Activated effector memory CD4-positive, alpha-beta T cell treated with anti-CD3 and anti-CD28 coated beads, Interleukin-2, amount 50 U/mL, for 16 hours (primary cell): ENCODE measurements at places on chromosomes 5 and 9.

- DNase-seq, result no peak
These were observed 581.8 kb downstream of the TAF11L14 start for GRCh38 chr5:18216016-18216415.

DNA sequence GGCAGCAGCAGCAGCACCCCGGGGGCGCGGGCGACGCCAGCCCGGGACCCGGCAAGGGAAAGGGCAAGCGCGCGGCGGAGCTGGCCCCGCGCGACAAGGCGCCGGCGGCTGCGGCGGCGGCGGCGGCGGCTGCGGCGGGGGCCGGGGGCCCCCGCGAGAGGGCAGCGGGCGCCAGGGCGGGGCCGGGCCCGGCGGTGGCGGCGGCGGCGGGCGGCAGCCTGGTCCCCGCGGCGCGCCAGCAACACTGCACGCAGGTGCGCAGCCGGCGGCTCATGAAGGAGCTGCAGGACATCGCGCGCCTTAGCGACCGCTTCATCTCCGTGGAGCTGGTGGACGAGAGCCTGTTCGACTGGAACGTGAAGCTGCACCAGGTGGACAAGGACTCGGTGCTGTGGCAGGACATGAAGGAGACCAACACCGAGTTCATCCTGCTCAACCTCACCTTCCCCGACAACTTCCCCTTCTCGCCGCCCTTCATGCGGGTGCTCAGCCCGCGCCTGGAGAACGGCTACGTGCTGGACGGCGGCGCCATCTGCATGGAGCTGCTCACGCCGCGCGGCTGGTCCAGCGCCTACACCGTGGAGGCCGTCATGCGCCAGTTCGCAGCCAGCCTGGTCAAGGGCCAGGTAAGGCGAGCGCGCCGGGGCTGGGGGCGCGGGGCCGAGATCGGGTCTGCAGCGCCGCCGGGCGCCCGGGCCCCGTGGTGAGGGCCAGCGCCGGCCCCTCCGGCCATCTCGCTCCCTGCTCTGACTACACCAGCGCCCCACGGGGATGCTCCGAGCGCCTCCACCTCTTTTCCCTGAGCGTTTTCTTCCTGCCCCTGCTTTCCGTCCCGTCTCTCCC is at the start of gene UBE2QL1:
Gene UBE2QL1, plus strand, starts transcription at position 238 of the 843 bp plus-strand sequence. Its CDS starts 35 bp downstream, at position 273.
- no peak for DNase-seq

GRCh38 chr9:116928884-116929283 is 241.8 kb downstream of the TRIM32 start:
- no peak for DNase-seq

- DNase-seq, result no peak
These were observed 125.4 kb downstream of the CDC42SE2 start for GRCh38 chr5:131389096-131389868.

DNA sequence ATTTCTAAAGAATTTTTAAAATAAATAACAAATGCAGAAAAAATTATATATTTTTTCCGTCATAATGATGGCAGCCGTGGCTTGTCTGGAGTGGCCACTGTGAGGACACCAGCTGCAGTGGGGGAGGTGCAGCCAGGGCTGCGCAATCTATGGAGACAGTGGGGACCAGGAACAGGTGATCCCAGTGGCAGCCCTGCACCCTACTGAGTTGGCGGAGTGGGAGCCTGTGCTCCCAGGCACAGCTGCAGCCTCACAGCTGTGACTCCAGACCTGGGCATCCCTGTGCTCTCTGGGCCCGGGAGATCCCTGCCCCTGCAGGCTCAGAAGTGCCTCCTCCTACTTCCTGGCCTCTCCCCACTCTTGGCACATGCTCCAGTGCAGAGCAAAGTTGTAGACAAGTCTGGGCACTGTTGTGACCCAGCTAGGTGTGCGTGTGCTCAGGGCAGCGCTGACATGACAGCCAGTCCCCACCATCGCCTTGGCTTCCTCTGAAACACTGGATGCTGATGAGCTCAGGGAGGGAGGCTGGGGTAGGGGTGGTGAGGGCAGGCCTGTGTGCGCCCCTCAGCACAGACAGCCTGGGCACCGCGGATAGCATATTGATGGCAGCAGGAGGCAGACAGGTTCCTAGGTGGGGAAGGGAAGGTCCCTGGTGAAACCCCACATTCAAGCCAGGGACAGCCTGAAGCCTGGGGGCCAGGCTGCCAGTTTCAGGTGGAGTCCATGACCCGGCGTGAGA is 96.0 kb upstream of the PRR16 start:
- no peak for DNase-seq

DNA sequence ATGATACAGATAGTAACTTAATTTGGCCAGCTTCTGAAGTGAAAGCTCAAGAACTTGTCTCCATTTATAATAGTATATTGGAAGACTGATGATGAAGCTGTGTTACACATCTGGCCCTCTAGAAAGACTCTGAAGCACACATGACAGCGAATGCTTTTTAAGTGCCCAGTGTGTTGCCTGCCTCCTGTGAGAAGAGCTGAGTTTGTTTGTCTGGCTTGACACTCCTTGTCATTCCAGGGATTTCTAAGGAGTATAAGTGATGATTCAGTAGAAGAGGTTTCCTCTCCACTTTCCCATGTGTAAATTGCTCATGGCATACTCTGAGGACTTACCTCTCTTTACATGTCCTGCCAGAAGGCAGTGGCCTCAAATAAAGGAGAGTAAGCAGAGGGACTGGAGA is 30.4 kb upstream of the LRRTM2 start:
- DNase-seq, result no peak

DNA sequence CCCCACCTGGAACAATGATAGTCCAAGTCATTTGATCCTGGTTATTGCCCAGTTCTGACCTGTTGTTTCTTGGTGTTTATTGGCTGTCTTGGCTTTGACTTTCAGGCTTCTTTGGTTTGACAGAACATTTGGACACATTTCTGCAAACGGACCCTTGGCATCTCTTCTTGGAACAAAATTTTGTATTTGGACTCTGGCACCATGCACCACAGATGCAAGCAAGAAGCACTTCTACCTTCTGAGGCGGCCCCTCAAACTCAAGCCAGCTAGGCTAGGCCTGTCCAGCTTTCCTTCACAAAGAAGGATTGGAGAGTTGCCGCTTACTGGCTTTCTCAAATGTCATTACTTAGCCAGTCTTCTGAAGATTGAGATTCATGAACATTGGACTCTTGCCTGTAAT is 23.1 kb upstream of the FGF10 start:
- DNase-seq, result no peak

GRCh38 chr5:138064526-138064925 is 19.3 kb upstream of the WNT8A start:
- DNase-seq, result no peak

GRCh38 chr9:82234160-82234943 is 245.8 kb downstream of the SPATA31D1 start:
- DNase-seq, result no peak

DNA sequence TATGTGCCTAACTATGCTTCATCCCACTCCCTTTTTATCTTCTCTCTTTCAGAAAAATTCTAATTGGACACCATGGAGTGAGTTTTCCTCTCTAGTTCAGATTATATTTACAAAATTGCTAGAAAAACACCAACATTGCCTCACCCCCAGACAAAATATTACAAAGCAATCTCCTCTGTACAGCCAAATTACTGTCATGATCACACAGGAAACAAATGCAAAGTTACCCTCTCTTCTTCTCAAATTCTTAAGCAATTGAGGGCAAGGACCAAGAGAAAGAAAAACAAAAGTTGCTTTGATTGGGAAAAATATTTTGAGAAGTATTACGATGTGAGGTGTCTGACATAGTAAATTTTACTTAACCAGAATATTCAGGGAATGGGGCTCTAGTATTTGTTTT is 30.8 kb upstream of the ABCA1 start:
- DNase-seq, result no peak

GRCh38 chr5:53930457-53930856 is 370.0 kb downstream of the NDUFS4 start:
- no peak for DNase-seq

GRCh38 chr5:82403026-82403425 is 124.9 kb upstream of the RPS23 start:
- DNase-seq, result no peak

GRCh38 chr9:81690251-81690851 is 1.0 kb upstream of the TLE1 start:
- DNase-seq, result no peak

GRCh38 chr5:120084543-120084870 is 379.6 kb upstream of the PRR16 start:
- DNase-seq, result no peak

DNA sequence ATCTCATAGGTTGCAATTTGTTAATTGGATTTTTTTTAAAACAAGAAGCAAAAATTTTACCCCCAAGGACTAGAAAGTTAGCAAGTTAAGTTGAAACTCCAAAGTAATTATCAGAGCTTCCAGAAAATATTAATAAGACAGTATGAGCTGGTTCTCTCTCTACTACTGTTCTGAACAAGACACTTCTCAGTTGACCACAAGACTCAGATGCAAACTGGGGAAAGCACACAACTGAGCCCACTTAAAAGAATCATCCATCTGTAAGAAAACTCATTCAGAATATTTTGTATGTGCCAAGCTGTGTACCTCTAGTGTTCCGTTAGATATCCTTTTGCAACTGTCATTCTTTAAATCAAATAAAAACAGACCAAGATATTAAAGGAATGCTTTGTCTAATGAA is 60.0 kb downstream of the MAP1B start:
- DNase-seq, result no peak

DNA sequence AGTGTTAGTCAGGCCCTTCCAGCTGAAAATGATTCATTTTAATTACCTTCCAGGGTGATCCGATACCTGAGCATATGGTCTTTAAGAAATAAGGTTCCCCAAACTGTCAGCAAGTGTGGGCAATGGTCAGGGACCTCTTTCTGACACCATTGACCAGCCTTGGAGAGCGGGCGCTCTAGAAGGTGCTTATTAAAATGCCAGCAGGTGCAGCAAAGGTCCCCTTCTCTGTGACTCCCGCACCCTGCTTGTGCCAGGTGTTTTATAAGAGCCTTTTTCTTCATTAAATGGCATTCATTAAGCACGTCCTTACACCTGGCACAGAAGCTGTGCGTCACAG is 85.3 kb downstream of the MVB12B start:
- no peak for DNase-seq

GRCh38 chr5:157473383-157474320 is 13.6 kb downstream of the NIPAL4 start:
- peak; percentile 44 for DNase-seq

- peak; percentile 73 for DNase-seq
These were observed 11.3 kb downstream of the RGS14 start for GRCh38 chr5:177368869-177369644.

DNA sequence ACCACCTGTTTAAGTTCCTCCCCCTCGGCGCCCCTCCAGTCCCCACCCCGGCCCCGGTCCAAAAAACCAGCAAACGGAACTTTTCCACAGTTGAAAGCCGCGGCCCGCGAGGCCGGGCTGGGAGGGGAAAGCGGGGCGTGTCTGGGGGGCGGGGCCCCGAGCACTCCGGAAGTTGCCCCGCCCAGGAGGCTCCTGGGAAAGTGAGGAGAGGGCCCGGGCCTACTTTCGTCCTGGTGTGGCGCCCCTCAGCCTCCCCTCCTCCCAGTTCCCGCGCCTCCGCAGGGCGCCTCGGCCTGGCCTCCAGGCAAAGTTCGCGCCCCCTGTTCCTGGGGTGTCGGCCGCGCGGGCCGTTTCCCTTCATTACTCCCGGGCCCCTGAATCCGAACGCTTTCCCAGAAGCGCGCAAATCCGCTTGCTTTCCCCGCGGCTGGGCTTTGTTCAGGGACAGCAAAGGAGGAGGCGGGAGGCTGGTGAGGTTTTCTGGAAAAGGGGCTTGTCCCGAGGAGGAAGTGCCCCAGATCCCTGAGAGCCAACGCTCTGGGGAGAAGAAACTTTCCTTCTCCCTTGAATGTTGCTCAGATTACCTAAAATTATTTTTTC is 4.5 kb upstream of the DMRT3 start:
- no peak for DNase-seq

GRCh38 chr9:137312852-137313325 is 10.8 kb upstream of the NRARP start:
- no peak for DNase-seq

GRCh38 chr5:18220631-18221030 is 586.4 kb downstream of the TAF11L14 start:
- DNase-seq, result no peak

DNA sequence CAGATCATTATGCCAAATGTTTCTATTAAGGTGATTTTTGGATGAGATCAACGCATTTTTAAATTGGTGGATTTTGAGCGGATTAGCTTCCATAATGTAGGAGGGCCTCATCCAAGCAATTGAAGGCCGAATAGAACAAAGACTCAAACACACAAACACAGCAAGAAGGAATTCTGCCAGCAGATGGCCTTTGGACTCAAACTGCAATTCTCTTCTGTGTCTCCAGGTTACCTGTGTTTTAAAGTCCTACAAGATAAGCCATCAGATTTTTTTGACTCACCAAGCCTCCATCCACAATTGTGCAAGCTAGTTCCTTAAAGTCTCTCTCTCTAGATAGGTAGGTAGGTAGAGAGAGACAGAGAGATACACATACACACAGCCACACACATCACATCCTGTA is 25.5 kb downstream of the CDH6 start:
- no peak for DNase-seq

GRCh38 chr9:3954331-3955304 is 345.2 kb downstream of the GLIS3 start:
- no peak for DNase-seq

- DNase-seq, result peak; percentile 66
These were observed 51.5 kb upstream of the NKD2 start for GRCh38 chr5:956941-957747.

DNA sequence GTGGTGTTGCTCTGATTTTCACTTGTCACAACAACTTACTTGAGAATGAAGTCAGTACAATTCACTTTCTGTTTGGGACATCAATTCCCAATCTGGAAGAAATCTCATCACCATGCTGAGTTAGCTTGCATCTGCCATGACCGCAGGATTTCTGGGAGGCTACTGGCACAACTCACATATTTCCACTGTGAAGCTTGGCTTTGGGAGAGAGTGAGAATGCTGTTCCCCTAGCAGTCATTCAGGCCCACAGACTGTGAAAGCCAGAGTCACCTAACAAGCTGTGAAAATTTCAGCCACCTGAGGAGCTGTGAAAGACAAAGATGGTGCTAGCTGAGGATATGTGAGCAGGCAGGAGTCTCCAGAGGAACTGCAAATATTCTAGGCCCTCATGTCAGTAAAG is 365.2 kb upstream of the TUSC1 start:
- DNase-seq, result no peak

DNA sequence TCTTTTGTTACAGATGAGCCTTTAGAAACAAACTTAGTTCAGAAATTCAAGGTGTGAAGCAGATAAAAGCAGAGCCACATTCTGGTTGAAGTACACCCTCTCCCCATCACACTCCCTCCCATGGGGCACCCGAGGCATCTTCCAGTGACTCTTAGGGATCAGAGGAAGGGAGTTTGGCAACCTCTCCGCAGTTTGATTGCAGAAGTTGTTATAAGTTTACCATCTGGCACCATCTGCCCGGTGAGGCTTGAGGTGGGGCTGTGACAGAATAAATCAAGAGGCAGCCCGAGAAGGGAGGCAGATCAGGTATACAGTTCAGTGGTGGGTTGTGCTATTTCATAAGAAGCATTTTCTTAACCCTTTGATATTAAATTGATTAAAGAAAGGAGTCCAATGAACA is 458.6 kb upstream of the CLINT1 start:
- no peak for DNase-seq

DNA sequence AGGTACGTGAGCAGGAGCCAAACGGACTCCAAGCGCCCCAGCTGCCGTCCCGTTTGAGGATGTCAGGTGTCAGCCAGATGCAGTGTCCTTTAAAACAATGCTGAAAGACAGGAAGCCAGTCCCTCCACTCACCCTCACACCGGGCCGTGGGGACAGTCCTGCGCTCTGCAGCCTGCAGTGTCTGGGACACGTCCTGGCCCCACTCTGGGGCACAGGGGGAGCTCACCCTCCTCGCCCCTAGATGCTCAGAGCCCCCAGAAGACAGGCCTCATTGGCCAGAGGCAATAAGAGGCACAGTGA is 79.7 kb downstream of the ZNF354C start:
- no peak for DNase-seq
